GM23248 (cell line): ENCODE measurements at places on chromosomes 4 and X. TPM values are rescaled to one million over a fixed set of nuclear protein-coding genes. Genes with fewer than 3 reads are reported as not detected.
A peak's percentile ranks its signal among the peaks of the same experiment; 100 is the strongest.

GRCh38 chr4:74114234-74114633, 15.2 kb upstream of the CXCL2 start:
- H3K36me3 ChIP-seq: no peaks in the 10 kb centered on the region
- DNase-seq: peak; percentile 92
- H3K27ac ChIP-seq: peak overlapping the region; percentile 99
- H3K4me1 ChIP-seq: peaks cover 70% of the 10 kb centered on the region

GRCh38 chrX:2984342-2984741, 22.0 kb upstream of the ARSH start:
- no peaks in the 10 kb centered on the region for H3K4me1 ChIP-seq
- H3K27me3 ChIP-seq: no peaks in the 10 kb centered on the region
- no peak overlapping the region for H3K4me3 ChIP-seq
- no peaks in the 10 kb centered on the region for H3K36me3 ChIP-seq

- peaks cover 4% of the 10 kb centered on the region; the same call in 1 of the 2 replicates for H3K36me3 ChIP-seq
- DNase-seq: peak; percentile 48
- peak overlapping the region; percentile 50 for H3K27ac ChIP-seq
- H3K4me1 ChIP-seq: peaks cover 8% of the 10 kb centered on the region
Measured at GRCh38 chrX:115642895-115643530, 82.0 kb downstream of the PLS3 start.

DNA sequence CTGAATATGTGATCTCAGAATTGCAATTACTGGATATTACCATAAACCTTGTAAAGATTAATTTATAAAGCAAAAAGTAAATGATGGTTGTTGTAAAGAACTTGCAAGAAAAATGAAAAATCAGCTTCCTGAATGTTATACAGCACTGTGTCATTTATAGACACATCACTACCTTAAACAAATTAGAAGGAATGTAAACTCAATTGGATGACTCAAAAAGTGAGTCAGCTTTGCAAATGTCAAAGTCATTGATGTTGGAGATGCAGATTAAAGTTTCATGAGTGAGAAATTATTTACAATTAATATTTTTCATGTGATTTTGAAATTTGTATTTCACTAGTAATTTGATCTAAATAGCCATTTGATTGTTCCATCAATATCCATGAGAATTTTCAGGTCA, 193.2 kb downstream of the RAPGEF2 start:
- no peaks in the 10 kb centered on the region for H3K36me3 ChIP-seq
- peak; percentile 70 for DNase-seq
- H3K4me3 ChIP-seq: peak overlapping the region; percentile 38; the same call in 1 of the 2 replicates

- no peaks in the 10 kb centered on the region for H3K36me3 ChIP-seq
- no peak for DNase-seq
- H3K27me3 ChIP-seq: no peaks in the 10 kb centered on the region
- H3K4me3 ChIP-seq: no peak overlapping the region
Measured at GRCh38 chr4:13126976-13127910, 356.9 kb downstream of the RAB28 start.

DNA sequence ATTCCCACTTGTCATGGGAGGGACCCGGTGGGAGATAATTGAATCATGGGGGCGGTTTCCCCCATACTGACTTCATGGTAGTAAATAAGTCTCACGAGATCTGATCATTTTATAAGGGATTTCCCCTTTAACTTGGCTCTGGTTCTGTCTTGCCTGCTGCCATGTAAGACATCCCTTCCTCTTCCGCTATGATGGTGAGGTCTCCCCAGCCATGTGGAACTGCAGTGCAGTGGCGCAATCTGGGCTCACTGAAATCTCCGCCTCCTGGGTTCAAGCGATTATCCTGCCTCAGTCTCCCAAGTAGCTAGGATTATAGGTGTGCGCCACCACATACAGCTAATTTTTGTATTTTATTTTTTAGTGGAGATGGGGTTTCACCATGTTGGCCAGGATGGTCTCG, 2.9 kb downstream of the HPGDS start:
- H3K4me3 ChIP-seq: no peak overlapping the region
- H3K27ac ChIP-seq: no peak overlapping the region
- no peak for DNase-seq
- H3K4me1 ChIP-seq: no peaks in the 10 kb centered on the region

DNA sequence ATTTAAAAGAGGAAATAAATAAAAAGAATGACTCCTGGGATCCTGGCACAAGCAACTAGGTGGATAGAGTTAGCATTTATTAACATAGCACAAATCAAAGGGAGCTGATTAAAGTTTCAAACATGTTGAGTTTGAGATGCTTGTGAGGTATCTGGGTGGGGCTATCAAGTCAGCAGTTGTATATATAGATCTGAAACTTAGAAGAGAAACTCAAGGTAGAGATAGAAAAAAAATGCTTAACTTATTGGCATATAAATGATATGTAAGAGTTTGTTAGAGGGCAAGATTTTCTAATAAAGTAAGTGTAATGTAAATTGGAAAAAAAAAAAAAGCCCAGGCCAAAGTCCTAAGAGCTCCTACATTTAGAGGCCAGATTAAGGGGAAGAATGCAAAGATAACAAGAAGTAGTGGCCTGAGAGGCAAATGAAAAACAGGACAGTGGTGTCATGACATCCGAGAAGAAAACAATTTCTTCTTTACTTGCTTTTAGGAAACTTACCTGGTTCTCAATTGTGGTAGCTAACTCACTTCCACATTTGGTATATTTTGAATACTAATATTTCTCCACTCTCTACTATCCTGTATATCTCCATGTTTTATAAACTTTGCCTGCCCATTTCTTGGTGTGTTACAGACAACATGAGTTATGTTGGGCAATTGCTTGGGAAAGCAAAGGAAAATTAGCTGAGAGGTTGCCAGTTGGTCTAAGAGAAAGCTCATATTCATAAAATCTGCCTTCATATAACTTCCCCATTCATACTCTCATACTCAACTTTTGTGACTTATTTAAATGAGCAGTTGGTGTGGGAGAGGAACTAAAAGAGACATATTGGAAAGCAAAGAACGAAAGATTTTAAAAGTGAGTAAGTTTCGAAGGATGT, 169.2 kb downstream of the PARM1 start:
- no peaks in the 10 kb centered on the region for H3K27me3 ChIP-seq
- H3K36me3 ChIP-seq: no peaks in the 10 kb centered on the region

GRCh38 chr4:109996526-109996925, 83.8 kb downstream of the EGF start:
- H3K27me3 ChIP-seq: peaks cover 9% of the 10 kb centered on the region
- H3K4me1 ChIP-seq: no peaks in the 10 kb centered on the region
- H3K27ac ChIP-seq: no peak overlapping the region
- H3K4me3 ChIP-seq: no peak overlapping the region
- DNase-seq: no peak
- no peaks in the 10 kb centered on the region for H3K36me3 ChIP-seq

- no peak overlapping the region for H3K27ac ChIP-seq
- no peaks in the 10 kb centered on the region for H3K4me1 ChIP-seq
- H3K27me3 ChIP-seq: no peaks in the 10 kb centered on the region
- no peak overlapping the region for H3K4me3 ChIP-seq
- DNase-seq: no peak
Measured at GRCh38 chr4:184548316-184548647, 73.9 kb upstream of the IRF2 start.

- DNase-seq: no peak
- H3K4me3 ChIP-seq: no peak overlapping the region
- H3K36me3 ChIP-seq: no peaks in the 10 kb centered on the region
- peaks cover 70% of the 10 kb centered on the region for H3K27me3 ChIP-seq
- no peak overlapping the region for H3K27ac ChIP-seq
- H3K4me1 ChIP-seq: no peaks in the 10 kb centered on the region
Measured at GRCh38 chr4:74796631-74797030, 2.3 kb upstream of the BTC start.

DNA sequence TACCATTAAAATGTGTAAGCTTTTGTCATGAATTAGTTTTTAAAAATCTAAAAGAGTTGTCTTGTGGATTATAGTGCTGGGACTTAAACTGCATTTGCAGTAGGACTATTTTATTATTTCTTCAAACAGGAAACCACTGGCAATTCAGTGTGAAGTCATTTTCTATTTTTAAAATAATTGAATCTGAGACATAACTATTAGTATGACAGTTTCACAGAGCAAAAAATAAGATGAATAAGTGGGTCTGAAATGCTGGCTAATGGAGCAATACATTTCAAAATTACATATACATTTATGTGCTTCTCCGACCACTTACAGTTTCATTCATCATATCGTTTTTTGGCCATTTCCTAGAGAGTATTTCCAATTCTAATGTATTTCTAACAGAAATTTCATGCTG, 75.3 kb upstream of the RAPGEF2 start:
- DNase-seq: peak; percentile 44
- peaks cover 8% of the 10 kb centered on the region for H3K4me1 ChIP-seq
- no peaks in the 10 kb centered on the region for H3K27me3 ChIP-seq
- no peak overlapping the region for H3K27ac ChIP-seq
- no peak overlapping the region for H3K4me3 ChIP-seq
- no peaks in the 10 kb centered on the region for H3K36me3 ChIP-seq

GRCh38 chrX:116345958-116346357, 90.4 kb upstream of the SLC6A14 start:
- no peak for DNase-seq
- no peak overlapping the region for H3K4me3 ChIP-seq
- no peak overlapping the region for H3K27ac ChIP-seq

- H3K36me3 ChIP-seq: no peaks in the 10 kb centered on the region; the same call in 1 of the 2 replicates
- peak; percentile 67 for DNase-seq
- no peaks in the 10 kb centered on the region for H3K4me1 ChIP-seq
- H3K27ac ChIP-seq: no peak overlapping the region
- no peak overlapping the region for H3K4me3 ChIP-seq
Measured at GRCh38 chr4:153318696-153319320, 25.7 kb upstream of the MND1 start.

DNA sequence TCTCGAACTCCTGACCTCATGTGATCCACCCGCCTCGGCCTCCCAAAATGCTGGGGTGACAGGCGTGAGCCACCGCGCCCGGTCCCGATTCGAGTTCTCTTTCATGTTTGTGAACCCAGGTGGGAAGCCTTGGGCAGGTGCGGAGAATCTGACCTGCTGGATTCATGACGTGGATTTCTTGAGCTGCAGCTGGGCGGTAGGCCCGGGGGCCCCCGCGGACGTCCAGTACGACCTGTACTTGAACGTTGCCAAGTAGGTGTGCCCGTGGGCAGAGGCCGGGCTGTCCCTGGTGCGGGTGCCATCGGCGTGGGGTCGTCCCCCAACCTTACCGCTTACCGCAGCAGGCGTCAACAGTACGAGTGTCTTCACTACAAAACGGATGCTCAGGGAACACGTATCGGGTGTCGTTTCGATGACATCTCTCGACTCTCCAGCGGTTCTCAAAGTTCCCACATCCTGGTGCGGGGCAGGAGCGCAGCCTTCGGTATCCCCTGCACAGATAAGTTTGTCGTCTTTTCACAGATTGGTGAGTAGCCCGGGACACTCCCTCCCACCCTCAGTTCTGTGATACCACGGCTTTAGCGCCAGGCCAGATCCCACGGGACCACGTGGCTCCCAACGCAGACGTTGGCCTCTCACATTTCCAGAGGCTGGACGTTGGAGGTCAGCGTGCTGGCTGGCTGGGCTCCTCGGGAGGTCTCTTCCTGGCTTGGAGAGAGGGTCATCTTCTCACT, 15.6 kb downstream of the IL3RA start:
- H3K36me3 ChIP-seq: no peaks in the 10 kb centered on the region
- no peaks in the 10 kb centered on the region for H3K27me3 ChIP-seq

GRCh38 chrX:18898091-18898490, 85.8 kb downstream of the PHKA2 start:
- H3K4me1 ChIP-seq: no peaks in the 10 kb centered on the region
- no peaks in the 10 kb centered on the region for H3K27me3 ChIP-seq
- no peaks in the 10 kb centered on the region for H3K36me3 ChIP-seq
- no peak for DNase-seq
- H3K27ac ChIP-seq: no peak overlapping the region

- no peak overlapping the region for H3K27ac ChIP-seq
- DNase-seq: no peak
- no peaks in the 10 kb centered on the region for H3K27me3 ChIP-seq
- no peak overlapping the region for H3K4me3 ChIP-seq
Measured at GRCh38 chr4:135281230-135281629, 1079.6 kb upstream of the PABPC4L start.

- H3K27me3 ChIP-seq: no peaks in the 10 kb centered on the region
- no peak overlapping the region for H3K27ac ChIP-seq
- DNase-seq: no peak
- no peak overlapping the region for H3K4me3 ChIP-seq
Measured at GRCh38 chrX:150405576-150405975, 42.5 kb downstream of the MAMLD1 start.

- H3K4me1 ChIP-seq: peaks cover 12% of the 10 kb centered on the region
- H3K27ac ChIP-seq: no peak overlapping the region
- no peaks in the 10 kb centered on the region for H3K36me3 ChIP-seq
- H3K4me3 ChIP-seq: no peak overlapping the region
- DNase-seq: peak; percentile 20
Measured at GRCh38 chr4:123449780-123450179, 53.2 kb downstream of the SPRY1 start.

- H3K4me1 ChIP-seq: peaks cover 13% of the 10 kb centered on the region
- H3K36me3 ChIP-seq: no peaks in the 10 kb centered on the region
- no peaks in the 10 kb centered on the region for H3K27me3 ChIP-seq
- no peak overlapping the region for H3K27ac ChIP-seq
Measured at GRCh38 chr4:4855301-4856070, 4.0 kb upstream of the MSX1 start.

- H3K4me3 ChIP-seq: peak overlapping the region; percentile 99
- H3K27me3 ChIP-seq: no peaks in the 10 kb centered on the region
- no peaks in the 10 kb centered on the region for H3K36me3 ChIP-seq
- peak overlapping the region; percentile 64 for H3K27ac ChIP-seq
Measured at GRCh38 chr4:105707782-105708180, 708 bp downstream of the INTS12 start.

DNA sequence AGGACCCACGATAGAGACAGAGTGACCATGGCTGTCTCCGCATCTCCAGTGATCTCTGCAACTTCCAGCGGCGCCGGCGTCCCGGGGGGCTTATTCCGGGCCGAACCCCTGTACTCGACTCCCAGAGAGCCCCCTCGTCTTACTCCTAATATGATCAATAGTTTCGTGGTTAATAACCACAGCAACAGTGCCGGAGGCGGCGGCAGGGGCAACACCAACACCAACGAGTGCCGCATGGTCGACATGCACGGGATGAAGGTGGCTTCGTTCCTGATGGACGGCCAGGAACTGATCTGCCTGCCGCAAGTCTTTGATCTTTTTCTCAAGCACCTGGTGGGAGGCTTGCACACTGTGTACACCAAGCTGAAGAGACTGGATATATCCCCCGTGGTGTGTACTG, 343 bp downstream of the DACH2 start:
- H3K36me3 ChIP-seq: no peaks in the 10 kb centered on the region
- H3K27me3 ChIP-seq: no peaks in the 10 kb centered on the region
- no peak for DNase-seq
- H3K4me3 ChIP-seq: peak overlapping the region; percentile 63
- H3K4me1 ChIP-seq: no peaks in the 10 kb centered on the region

CWH43 gene
- not detected in 2 replicates for total RNA-seq

NKAP gene
- 1.3 and 3.1 TPM in 2 replicates for total RNA-seq

AKAP4 gene
- not detected in 2 replicates for total RNA-seq

RRH gene
- total RNA-seq: 0.13 TPM in 1 of 2 replicates, not detected in the other

SPANXN3 gene
- total RNA-seq: not detected in 2 replicates

BRS3 gene
- total RNA-seq: not detected in 2 replicates

NAT8L gene
- 0.38 TPM in 1 of 2 replicates, not detected in the other for total RNA-seq

MAGEA12 gene
- 0.54 TPM in 1 of 2 replicates, not detected in the other for total RNA-seq

FTHL17 gene
- total RNA-seq: not detected in 2 replicates
